ENCODE measurements at places on chromosomes 1 and 21.

DNA sequence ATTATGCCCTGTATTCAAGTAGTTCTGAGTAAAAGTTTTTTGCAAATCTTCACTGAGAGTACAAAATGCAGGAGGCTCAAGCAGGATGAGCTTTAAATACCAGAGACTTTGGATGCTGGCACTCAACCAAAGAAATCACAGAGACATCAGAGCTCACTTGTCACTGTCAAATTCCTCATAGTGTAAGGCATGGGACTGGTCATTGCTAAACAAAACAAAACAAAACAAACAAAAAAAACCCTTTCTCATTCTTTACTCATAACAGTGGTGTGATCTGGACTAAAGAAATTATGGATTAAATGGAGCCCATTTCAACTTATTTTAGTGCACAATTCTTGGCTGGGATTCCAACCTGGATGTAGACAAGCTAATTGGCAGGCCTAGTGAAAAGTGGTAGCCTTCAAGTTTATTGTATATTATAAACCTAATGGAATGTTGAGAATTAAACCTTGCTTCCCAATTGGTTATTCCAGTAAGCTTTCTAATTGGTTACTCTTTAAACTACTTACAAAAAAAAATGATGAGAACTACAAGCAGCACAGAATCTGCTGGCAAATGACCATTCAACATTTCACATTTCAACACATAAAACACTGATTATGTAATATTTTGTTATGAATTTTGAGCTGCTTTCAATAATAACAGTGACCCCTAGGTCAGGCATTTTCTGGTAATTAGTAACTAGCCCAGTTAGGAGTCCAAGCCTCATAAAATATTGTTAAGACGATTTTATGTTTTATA, 30.6 kb upstream of the NEK7 start:
- no peak for DNase-seq

GRCh38 chr1:30662291-30662840, 61.0 kb downstream of the MATN1 start:
- no peak for DNase-seq

DNA sequence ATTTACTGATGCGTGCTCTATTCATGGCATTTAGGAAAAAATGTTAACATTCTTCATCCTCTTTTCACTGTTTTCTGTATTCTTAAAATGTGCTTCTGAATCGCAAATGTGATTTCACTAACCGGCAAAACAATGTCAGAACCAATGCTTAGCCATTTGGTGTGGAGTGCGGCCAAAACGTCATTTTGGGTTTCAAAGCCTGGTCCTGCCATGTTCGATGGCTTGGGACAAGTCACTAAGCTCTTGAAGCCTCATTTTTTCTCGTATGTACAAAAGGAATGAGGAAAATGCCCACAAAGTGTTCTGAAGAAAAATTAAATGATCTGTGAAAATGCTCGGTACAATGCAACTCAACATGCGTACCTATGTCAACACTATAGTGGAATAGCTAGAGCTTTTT, 175.3 kb downstream of the APP start:
- no peak for DNase-seq

GRCh38 chr1:119027759-119028158, 39.6 kb upstream of the TBX15 start:
- DNase-seq, result no peak

GRCh38 chr1:40059338-40059959, 18.9 kb downstream of the CAP1 start:
- no peak for DNase-seq

- DNase-seq, result no peak
Observed at GRCh38 chr1:153432874-153433681, 16.8 kb downstream of the S100A7A start.

DNA sequence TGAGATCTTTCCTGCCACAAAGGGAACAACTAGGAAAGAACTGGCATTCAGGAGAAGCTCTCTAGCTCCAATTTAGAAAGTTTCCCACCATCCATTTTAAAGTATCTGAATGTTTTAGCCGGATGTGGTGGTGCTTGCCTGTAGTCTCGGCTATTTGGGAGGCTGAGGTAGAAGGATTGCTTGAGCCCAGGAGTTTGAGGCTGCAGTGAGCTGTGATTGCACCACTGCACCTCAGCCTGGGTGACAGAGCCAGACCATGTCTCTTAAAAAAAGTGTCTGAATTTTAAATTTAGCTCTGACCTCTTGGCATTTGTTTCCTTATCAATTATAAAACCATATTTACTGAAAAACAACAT, 67.2 kb downstream of the RPAP2 start:
- no peak for DNase-seq

DNA sequence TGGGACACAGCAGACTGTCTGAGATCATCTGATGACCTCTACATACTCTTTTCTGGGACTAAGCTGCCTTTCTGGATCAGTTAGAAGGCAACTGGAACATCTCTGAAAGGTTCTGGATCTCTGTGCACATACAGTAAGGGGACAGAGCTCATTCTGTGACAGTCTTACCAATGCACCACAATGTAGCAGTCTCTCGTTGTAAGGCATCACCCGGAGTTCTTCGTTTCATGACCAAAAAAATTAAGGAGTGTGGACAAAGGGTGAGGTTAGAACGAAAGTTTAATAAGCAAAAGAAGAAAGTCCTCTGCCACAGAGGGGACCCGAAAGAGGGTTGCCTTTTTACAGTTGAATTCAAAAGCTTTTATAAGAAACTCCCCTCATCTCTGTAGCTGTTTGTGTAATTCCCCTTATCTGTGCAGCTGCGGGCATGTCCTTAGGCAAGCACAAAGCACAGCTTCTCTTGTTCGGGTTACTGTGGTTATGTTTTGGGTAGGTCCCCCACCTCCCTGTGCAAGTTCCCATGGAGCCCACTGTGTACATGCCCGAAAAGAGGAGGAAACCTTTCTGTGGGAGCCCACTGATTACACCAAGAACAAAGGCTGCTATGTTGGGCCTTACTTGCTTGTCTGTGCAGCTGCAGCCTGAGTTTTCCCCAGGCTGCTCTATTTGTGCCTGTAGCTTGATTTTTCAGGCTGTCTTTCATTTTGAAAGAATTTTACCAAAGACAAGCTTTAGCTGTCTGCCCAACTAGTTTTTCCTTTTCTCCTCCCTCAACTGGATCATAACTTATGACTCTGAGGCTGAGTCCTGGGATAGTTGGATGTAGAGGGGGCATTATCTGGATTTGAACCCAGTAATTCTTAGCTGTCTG, 53.1 kb upstream of the CACNA1E start:
- no peak for DNase-seq

DNA sequence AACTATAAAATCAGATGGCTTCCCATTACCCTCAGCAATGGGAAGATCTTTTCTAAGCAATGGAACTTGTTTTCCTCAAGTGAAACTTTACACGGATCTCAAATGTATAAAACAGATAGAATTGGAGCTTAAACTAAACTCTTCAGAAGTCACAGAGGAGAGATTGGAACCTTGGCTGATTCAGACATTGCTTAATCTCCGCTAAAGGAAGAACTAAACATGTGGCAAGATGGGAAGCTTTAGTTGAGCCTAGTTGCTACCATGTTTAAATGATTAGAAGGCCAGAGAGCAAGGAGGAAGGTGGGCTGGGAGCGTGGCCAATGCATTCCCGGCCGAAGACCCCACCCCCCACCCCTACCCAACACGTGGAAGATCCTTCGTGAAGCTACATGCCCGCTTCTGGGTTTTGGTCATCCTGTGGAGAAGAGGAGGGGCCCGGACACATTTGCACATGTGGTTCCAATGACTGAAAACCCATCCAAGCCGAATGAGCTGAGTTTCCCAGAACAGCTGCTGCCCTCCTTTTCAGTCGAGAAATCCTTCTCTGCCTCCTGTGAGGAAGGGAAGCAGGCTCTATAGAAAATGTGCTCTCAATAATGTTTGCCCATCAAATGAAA, 164.3 kb downstream of the MIS18A start:
- DNase-seq, result no peak

DNA sequence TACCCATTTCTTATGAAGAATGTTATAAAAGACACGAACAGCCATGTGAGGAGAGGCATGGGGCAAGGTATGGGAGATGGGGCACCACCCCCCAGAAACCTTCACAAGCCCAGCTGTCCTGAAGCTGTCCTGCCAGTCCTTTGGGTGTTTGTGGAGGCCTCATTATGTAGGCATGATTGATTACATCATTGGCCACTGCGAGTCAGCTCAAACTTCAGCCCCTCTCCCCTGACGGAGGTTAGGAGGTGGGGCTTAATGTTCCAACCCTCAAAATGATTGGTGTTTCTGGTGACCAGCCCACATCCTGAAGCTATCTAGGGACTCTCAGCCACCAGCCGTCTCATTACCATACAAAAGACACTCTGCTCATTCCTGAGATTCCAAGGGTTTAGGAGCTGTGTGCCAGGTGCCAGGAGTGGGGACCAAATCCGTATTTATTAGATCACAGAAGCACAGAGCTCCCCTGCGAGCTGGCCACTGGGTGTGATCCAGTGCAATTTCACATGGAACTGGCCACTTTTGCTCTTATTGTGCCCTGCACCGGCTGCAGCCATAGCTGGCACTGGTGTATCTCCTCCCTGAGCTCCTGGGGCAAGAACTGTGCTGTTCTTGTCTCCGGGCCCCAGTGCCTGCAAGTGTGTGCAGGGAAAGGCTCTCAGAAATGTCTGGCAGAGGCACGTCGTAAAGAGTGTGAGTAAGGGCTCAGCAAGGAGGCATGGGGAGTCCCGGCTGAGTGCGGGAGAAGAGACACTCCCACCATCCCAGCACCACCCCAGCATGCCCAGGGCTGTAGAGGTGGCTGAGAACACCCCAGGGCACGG, 10.5 kb downstream of the KIAA1614 start:
- no peak for DNase-seq

DNA sequence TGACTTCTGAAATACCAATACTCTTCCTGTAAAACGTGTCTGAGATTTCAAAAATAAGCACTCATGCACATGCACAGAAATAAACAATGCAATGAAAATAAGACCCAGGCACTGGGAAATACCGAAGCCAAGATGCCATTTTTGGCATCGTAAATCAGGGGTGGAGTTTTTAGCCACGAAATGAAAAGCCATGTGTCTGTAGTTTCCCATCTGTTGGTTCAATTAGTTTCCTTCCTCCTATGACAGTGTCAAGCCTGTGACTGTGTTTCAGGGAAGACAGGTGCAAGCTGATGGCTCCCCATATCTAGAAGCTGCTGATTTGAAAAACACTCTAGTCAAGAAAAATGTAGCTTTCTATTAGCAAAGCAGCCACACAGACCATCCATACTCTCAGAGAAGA, 480.4 kb upstream of the CAMK1G start:
- no peak for DNase-seq

GRCh38 chr1:116833718-116834117, 76.0 kb upstream of the PTGFRN start:
- peak; percentile 26 for DNase-seq

GRCh38 chr1:57866998-57867397, 443.1 kb upstream of the DAB1 start:
- DNase-seq, result no peak

DNA sequence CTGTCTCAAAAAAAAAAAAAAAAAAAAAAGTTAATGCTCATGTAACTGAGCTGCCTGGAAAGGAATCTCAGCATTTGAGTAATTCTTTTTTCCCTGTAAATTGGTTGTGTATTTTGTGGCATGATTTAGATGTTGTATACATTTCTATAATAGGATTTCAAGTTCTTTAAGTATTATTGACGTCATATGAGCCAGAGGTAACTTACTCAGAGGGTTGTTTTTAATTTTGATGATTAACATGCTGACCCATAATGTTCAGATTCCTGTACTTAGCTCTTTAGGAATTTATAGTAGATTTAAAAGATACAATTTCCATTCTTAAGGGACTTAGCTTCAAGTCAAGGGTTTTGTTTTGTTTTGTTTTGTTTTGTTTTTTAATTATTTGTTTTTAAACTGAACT, 120.4 kb downstream of the CACHD1 start:
- DNase-seq, result no peak

DNA sequence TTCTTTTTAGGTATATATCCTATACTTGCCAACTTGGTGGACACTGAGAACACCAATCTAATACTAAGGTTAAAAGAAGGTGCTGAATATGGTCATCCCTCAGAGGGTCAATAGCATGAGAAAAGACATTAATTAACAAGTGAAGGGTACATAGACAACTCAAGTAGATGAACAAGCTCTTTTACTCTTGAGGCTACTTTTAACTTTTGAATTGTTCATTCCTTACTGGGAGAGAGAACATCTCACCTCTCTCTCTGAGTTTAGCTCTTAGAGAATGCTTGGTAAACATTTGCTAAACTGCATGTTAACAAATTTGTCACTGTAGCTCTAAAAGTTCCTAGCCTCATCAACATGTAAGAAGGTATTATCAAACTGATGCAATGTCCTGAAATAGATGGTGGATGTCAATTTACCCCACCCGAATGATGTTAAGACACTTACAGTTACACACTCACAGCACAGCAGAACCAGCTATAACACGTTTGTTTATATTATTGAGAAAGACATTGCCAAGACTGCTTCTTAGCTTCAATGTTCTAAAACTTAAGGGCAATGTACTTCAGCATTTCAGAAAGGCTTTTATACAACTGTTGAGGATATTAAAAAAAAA, 35.9 kb downstream of the HEATR1 start:
- no peak for DNase-seq

DNA sequence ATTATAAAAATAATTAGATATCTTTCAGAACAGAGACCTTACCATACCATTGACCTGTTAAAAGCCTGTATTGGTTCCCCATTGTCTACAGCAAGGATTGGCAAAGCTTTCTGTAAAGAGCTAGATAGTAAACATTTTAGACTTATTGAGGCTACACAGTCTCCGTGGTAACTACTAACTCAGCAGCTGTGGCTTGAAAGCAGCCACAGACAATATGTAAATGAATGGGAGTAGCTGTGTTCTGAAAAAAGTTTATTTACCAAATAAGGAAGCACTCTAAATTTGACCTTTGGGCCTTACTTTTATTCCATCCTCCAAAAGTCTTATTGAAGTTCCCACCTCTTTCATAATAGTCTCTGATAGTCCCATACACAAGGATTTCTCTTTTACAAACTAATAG, 39.7 kb downstream of the NUP210L start:
- DNase-seq, result no peak

DNA sequence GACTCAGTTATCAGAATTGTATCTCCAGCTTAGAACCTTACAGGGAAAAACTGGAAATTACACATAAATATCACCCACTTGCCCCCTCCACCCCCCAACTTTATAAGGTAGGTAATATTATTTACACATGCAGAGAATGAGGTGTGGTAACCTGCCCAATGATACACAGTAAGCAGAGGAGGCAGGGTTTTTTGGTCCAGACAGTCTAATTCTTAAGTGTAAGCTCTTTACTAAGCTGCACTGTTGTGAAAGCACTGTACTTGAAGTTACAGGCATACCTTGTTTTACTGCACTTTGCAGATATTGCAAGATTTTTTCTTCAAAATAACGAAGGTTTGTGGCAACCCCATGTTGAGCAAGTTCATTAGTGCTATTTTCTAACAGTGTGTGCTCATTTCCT, 24.8 kb upstream of the MYOCOS start:
- no peak for DNase-seq

Data from NCI-H1092 (cell line).